T-helper 1 cell (primary cell): ENCODE measurements at places on chromosomes 7 and 10.

GRCh38 chr10:78542141-78542489, 508.5 kb downstream of the RPS24 start:
- no peak for DNase-seq

DNA sequence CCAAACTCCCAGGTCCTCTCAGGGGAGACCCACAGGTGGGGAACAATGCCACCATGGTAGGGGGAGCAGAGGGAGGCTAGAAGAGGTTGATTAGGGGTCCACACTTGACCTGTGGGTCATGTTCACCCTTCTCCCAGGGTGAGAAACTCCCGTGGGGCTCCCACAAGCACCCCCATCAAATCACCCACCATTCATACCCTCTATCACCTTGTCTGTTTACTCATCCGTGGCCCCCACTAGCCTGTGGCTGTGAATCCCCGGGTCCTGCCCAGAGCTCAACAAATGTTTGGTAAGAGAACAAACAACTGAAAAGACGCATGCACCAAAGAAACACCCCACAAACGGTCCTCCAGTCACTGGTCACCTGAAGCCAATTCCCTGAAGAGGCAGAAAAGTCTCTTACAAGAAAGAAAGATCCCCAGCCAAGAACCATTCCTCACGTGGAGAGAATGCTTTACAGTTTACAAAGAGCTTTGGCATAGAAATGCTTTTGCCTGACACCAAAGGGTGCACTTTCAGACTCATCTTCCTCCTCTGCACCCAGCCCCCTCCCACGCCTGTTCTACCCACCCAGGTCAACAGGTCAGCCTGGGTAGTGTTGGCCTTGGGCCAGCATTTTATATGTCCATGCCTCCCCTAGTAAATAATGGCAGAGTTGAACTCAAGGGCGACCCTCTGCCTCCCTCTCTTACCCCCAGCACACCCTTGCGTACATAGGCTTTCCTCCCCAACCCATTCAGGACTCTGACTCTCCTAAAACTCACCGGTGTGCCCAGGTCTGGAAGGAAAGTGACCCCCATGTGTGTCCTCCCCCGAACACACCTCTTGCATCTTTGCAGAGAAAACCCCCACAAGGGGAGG, 1.9 kb downstream of the ZCCHC24 start:
- no peak for DNase-seq

DNA sequence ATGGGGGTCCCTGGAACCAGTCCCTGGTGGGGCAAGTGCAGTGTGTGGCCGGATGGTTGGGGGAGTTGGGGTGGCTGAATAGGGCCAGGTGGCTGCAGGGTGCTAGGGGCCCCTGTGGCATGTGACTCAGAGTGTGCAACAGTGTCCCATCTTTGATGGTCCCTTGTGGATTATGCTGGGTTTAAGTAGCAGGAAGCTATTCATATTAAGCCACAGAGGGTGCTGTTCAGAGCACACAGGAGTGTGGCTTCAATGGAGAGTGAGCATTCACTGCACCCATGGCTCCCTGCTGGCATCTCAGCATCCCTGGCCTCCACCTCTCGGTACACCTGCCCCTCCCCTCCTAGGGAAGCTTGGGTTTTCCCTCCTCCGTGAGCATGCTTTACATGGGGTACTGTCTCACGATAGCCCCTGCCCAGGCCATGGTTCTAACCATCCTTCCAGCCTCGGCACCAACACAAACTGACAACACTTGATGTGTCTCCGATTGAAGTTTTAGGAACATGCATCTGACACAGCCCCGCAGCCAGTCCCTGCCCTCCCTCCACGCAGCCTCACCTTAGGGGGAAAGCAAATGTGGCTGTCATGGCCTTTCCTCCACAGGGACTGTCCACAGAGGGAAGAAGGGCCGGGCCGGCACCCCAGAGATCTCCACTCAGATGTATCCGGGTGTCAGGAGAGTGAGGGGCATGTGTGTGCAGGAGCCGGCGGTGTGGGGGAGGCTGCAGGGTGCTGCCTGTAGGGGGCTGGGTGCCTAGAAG, 30.4 kb upstream of the PPIF start:
- no peak for DNase-seq

GRCh38 chr7:102873470-102874165, 39.2 kb upstream of the LRRC17 start:
- DNase-seq: no peak

DNA sequence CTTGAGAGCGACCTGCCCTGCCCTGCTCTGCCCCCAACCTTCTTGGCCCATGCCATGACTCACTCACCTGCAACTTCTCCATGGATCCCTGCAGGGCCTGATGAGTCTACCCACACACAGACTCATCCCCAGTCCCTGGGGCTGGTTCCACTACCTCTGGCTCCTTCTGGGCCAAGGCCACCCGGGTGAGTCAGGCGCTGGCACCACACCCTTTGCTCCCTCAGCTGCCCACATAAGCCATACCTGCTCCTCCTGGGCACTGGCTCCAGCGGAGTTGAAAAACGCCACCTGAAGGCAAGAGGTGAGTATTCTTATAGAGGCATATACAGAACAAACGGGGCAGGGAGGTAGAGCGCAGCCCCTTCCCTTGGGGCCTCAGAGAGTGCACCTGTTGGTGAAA, 16.2 kb upstream of the MTPAP start:
- no peak for DNase-seq

GRCh38 chr10:127300868-127301321, 104.5 kb upstream of the INSYN2A start:
- DNase-seq: no peak

DNA sequence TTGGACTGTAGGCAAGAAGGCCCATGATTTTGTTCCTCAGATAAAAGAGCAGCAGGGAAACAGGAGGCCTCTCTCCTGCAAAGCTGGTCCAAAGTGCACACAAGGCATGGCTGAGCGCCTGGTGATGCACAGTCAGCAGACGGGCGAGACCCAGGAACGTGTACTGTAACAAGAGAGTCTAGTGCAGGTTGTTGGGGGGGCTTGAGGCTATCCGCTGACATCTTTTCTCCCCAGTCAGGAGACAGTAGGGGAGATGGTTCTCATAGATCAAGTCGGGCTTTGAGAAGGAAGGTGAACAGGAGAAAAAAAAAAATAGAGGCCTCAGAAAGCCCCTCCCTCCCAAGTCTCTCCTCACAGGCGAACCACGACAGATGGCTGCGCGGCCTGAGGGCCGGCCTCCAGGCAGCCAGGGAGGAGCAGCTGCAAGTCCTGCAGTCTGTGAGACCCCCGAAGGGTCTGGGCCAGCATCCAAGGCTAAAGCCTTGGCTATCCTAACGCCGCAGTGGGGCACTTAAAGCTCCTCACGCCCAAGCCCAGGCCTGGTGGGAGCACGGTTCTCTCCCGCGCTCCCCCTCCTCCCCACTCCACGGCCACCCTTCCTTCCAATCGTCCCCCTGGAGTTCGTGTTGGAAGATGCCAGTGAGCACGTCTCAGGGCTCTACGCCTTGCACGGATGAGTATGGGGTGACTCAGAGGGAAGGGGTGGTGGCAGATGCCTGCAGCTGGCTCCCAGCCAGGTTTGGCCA, 68.3 kb downstream of the PRKAG2 start:
- DNase-seq: no peak

DNA sequence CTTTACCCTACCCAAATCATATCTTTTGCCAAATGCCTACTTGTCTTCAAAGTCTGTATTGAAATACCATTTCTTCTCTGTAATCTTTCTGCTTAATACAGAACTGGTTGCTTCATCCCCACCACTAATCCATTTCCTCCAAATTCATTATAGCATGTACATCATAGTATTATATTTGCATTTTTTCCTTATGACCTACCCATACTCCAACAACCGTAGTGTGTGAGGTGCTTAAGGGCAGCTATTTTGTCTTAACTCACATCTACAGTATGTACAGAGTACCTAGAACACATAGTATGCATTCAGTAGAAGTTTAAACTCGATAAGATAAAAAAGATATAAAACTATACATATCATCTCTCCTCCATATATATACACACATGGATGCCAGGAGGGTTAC, 23.7 kb downstream of the ACSL5 start:
- no peak for DNase-seq

DNA sequence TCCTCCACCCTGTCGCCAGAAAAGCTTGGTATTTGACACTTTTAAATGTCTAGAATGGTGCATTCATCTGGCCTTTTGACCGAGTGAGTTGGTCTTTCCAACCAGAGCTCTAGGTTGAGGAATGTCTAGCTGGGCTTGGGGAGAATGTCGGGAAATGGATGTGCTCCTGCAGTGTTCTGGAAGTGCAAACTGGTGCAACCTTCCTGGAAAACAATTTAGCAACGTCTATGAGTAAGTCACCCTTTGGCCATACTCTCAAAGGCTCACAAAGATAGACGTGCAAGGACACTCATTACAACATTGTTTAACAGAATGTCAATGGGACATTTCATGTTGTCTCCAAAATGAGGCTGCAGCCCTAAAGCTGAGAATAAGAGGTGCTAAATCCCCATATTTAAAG, 12.2 kb upstream of the NMT2 start:
- no peak for DNase-seq

DNA sequence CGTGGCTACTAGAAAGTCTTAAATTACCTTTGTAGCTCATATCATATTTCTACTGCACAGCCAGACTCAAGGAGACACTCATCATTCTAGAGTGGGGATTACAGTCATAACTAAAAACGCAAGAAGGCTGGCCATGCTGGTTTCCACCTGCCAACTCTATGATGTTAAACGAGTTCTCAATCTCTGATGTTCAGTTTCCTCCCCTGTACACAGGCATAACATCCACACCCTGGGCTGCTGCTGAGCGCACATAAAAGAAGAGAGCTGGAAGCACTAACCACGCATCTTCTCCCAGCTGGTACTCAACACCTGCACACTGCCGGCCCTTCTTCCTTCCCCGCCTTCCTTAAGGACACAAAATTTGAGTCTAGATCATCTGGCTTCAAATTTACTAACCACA, 60.5 kb downstream of the SORBS1 start:
- DNase-seq: no peak

DNA sequence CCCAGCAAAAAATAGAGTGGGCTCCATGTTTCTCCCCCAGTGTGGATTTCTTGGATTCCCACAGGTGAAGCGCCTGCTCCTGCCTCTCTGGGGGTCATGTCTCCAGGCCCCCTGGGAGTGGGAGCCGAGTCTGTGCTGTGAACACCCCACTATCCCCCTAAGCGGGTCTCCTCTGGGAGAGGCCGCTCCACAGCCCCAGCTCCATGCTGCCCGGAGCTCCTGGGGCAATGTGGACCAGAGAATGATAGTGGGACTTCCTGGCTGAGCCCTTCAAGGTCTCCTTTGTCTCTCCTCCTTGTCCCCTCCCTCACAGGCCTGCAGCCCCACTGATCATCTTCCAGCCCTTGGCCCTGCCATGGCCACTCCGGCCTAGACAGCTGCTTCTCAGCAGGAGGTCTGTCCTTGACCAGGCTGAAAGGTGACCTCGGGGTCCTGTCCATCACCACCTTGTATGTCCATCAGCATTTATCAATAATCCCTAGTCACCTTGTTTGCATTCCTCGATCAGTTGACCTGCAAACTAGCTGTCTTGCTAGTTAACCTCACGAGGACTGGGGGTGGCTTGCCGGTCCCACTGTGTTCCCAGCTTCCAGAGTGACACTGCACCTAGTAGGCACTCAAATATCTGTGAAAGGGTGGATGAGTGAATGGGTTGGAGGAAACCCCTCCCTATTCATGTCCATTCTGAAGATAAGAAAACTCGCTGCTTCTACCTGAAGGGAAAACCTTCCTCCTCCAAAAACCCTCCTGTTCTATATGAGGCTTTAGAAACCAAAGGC, 776 bp upstream of the CALML3 start:
- DNase-seq: no peak

- peak; percentile 41 for DNase-seq
Measured at GRCh38 chr7:129949292-129950133, 3.2 kb downstream of the UBE2H start.
